CD4-positive, alpha-beta T cell treated with Interferon alpha-2 for 1 hour (primary cell): ENCODE measurements at places on chromosomes 11 and 22.

- no peak for DNase-seq
These were observed 108.3 kb downstream of the TIMP3 start for GRCh38 chr22:32909581-32910428.

GRCh38 chr11:35182317-35182939 is 43.5 kb downstream of the CD44 start:
- DNase-seq = no peak

DNA sequence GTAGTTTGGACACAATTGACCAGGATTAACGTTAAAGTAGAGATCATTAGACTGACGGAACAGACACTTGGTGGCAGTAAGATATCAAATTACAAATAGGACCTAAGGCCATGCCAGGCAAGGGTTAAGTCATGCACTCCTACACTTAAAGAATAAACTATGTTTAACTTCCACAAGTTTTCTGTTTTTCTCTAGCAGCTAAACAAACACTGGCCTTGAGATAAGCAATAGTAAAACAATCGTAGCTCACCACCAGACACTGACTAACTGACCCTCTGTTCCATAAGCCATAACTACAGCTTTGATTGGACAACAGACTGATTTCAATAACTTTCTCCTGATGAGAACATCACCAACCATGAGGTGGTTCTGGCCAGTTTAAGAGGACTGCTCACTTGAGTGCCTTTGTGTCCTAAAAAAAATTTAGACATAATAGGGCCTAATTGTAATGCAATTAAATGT is 2.0 kb upstream of the CEP126 start:
- no peak for DNase-seq

DNA sequence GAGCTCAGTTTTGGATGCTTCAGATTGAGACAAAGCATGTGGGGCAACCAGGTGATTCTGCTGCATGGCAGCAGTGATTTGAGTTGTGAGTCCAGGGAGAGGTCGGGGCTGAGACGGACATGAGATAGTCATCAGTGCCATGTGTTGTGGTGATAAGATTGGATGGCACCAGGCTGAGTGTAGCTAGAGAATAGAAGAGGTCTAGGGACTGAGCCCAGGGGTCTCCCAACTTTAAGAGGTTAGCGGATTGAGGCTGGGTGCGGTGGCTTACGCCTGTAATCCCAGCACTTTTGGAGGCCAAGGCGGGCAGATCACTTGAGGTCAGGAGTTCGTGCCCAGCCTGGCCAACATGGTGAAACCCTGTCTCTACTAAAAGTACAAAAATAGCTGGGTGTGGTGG is 6.3 kb upstream of the CTSD start:
- no peak for DNase-seq

GRCh38 chr11:85299258-85299942 is 327.7 kb downstream of the DLG2 start:
- no peak for DNase-seq

GRCh38 chr22:22352371-22352999 is 107.9 kb downstream of the VPREB1 start:
- DNase-seq = no peak

GRCh38 chr22:38041760-38042487 is 15.3 kb upstream of the PICK1 start:
- no peak for DNase-seq

DNA sequence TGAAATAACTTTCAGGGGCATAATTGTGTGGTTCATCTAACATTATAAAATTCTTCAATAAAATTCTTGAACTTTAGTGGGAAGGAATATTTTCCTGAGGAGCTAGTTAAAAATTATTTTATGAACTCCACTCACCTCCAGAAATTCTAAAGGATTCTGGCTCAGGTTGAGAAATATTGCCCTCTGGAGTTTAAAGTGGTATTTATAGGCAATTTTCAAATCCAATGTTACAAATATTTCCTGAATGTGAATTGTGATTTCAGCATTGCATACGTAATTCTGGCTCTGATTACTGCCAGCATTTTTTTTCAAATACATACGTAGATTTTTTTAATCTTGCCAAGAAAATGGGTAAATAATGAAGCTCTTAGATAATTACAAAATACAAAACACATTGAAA is 598.2 kb upstream of the ANO3 start:
- no peak for DNase-seq

DNA sequence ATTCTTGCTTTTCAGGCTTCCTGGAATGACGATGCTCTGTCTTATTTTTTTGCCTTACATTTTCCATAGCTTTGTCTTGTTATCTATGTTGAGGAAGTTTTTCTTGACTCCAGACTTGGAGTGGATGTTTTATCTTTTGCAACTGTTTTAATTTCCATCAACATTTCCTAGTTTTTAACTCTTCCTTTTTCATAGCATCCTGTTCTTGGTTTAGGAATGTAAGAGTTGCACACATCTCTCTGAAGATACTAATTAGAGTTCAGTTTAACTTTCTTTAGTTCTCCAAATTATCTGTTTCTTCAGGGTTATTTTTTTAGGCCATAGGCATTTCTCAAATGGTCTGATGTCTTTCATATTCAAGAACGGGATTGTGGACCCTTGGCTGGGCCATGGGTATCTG is 10.4 kb downstream of the CLDN5 start:
- DNase-seq = no peak

DNA sequence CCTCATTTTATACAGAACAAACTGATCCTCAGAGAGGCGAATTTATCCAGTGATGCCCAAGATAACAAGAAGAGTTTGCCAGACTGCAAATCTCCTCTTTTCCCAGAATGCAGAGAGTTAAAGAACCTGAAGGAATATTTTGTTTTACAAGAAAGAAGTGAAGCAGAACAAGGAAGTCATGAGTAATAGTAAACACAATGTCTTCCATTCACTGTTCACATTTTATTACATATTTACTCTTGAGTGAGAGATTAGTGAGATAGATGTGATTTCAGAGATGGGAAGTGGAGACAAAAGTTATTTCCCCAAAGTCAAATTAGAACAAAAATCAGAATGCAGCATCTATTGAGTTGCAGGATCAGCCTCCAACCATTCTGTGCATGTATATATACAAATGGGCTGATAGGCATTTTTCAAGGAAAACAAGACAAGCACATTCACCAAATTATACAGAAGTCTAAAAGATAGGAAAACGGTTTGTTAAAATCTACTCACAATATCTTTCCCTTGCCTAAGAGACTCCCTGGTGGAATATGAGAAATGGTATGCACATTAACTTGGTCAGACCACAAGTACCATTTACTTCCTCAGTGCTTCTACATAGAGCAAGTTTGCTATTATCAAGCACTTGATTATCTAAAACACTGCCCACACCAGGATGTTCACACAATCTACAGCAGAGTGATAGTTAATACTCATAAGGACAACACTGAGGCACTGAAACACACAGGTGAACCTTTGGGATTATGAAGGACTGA is 12.0 kb downstream of the GUCY1A2 start:
- DNase-seq = no peak

DNA sequence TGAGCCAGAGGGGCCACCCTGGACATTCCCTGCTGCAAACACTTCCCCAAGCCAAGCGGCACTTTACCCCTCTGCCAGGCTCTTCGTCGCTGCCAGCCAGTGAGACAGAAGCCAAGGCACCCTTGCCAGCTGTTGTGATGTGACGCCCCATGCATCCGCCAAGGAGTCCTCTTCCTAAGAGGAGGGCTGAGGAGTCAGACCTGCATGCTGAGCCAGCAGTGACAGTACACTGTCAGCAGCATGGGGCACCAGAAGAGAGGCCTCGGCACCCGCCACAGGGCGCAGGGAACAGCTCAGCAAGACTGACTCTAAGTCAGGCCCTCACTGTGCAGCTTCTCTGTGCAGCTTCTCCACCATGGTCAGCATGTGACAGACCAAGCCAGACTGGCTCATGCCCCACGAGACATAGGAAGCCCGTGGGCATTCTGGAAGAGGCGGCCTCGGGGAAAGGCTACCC is 26.4 kb downstream of the VPS37C start:
- DNase-seq = no peak

DNA sequence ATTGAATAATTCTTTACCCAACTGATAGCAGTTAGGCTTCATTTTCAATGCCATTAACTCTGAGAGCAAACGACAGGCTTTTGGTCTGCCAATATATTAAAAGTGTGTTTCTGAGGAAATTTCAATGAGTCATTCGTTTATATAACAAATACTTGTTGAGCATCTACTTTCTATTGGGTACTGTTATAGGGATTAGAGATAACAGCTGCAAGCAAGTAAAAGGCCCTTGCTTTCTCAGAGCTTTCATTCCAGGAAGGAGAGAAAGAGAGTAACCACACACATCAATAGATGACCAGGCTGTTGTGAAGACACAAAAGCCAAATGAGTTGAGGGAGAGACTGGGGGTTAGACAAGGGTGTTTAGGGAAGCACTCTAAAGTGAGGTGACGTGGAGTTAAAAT is 35.7 kb downstream of the CD44 start:
- no peak for DNase-seq

DNA sequence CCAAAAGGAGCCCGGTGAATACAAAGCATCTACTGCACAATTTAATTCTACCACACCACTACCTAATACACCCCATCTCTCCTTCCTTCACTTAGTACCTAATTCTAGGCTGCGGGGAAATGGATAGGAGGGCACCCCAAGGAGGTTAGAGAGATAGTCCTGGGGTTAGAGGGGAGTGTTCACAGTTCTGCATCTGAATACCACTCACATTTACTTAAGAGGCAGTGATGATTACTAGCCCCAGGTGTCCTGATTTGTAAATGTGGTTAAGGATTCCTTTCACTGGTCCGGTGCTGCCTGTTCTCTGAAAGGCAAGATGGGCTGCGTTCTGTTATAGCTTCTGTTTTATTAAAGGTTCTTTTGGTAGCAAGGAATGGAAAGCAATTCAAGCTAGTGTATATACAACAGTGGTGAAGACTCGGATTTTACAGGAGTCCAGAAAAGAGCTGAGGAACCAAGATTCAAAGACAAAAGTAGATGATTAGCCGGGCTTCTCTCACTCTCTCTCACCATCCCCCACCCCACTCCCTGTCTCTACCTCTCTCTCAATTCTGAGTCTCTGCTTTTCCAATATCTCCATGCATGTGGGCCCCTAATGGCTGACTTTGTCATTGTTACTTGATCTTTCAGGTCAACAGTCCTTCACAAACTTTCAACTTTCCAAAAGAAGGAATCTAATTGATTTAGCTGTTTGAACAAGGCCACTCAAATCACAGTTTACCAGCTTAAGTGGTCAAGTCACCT is 8.7 kb upstream of the KCNA4 start:
- DNase-seq = no peak

DNA sequence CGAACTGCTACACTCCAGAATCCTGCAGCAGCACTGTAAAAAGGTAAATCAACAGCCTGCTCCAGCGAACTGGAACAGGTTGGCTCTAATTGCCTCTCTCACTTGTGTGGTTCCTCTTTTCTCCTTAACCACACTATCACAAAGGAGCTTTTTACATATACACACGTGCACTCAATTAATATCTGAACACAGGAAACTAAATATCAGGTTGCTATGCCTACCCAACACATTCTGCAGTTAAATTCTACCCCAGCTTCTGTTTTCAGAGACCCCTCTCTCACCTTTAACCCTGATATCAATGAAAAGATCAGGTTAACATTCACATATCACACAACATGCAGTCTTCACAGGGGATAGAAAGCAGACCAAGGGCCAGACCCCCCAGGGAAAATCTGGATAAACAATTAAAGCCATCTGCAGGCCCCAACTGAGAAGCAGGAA is 11.0 kb downstream of the RBFOX2 start:
- DNase-seq = peak; percentile 25

DNA sequence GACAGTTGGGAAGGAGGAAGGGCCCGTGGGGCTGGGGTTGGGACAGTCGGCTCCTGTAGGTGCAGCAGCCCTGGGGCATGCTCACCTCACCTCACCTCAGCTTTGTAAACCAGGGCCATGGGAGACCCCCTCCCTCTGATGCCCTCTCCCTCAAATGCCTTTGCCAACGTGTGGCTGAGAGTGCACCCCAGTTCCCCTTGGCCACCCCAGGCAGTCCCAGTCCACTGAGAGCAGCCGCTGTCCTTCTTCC is 4.2 kb upstream of the NEAT1 start:
- no peak for DNase-seq

DNA sequence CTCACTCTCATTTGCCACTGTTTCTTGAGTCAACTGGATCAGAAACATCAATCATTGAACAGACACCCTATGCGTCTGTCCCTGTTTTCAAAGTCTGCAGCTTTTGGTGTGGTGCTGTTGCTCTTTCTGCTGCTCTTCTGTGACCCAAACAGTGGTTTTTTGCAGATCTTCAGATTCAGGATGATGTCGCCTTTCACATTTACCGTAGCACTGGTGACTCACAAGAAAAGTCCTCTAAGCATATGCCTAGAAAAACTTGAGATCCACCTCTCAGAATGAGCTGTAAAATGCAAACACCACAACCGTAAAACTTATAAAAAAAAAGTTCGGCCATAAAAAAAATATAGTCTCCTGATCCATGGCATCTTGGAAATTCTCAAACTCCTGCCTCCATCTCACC is 400.4 kb downstream of the NTM start:
- DNase-seq = no peak

GRCh38 chr11:68007498-68008380 is 2.4 kb upstream of the ALDH3B1 start:
- DNase-seq = no peak

DNA sequence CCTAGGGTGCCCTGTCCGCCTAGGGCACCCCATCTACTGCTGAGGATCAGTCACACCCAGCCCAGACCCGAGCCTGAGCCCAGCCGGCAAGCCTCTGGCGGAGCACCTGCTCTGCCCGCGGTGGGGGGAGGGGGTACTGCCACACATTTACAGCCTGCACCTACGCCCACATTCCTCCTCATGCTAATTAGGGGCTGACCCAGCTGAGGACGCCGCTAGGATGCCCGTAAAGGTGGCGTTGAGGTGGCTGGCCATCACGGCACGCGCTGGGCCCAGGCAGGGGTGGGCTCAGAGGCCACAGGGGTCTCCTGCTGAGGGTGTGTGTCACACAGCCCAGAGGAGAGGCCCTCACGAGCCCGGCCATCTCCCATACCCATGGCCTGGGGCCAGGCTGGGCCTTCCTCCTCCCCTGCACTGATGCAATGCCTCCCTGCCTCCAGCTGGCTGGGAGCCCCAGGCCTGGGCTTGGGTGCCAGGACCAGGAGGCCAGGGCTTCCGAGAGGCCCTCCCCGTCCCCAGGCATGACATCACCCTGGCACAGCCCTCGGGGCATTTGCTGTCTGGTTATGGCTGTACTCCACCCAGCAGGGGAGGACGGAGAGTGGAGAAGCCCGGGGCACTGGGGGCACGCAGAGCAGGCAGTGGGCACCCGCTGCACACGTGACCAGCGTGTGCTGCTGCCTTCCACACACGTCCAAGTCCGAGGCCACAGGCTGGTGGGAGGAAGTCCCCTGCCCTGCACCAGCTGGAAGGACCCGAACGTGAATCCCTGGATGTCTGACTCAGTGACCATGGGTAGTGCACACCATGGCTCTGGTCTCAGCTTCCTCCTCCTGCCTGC is 12.7 kb downstream of the DUSP8 start:
- no peak for DNase-seq

DNA sequence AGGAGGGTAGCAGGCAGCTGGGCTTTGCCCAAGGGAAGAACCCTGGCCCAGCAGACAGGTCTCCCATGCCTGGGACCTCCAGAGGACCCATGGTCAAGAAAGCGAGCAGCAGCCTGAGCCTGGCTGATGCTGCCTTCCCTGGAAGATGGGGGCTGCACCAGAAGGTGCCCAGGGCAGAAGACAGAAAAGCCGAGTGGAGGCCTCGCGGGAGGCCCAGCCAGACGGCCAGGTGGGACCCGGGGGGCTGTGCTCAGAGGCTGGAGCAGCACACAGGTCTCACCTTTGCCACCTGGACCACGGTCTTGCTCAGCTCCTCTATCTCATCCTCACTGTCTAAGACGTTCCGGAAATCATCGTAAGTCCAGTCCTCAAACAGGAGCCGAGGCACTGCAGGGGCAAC is 10.9 kb downstream of the CHID1 start:
- no peak for DNase-seq
